Stimulated activated CD4-positive, alpha-beta T cell treated with anti-CD3 and anti-CD28 coated beads, Interleukin-4, amount 100 ng/mL, for 24 hours (primary cell): ENCODE measurements at places on chromosomes 13 and 19.

- no peak for DNase-seq
These were observed 33.2 kb downstream of the KCTD12 start for GRCh38 chr13:76852986-76853385.

DNA sequence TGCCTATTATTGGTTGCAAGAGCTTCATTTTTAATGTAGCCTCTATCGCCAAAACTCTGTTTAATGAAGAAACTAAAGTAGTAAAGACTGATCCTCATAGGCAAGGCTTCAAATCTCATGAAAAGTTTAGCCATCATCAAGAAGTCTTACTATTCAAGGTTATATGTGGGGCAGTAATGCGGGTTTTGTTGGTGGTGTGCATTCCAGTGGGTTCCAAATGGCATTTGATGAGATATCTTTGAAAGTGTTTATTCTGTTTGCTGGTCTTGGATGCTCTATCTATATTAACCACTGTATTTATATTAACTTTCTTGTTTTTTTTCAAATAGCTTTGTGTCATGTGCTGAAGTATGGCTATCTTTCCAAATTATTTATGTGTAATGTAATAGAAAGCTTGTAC lies 72.2 kb downstream of the SERTM1 start:
- no peak for DNase-seq

DNA sequence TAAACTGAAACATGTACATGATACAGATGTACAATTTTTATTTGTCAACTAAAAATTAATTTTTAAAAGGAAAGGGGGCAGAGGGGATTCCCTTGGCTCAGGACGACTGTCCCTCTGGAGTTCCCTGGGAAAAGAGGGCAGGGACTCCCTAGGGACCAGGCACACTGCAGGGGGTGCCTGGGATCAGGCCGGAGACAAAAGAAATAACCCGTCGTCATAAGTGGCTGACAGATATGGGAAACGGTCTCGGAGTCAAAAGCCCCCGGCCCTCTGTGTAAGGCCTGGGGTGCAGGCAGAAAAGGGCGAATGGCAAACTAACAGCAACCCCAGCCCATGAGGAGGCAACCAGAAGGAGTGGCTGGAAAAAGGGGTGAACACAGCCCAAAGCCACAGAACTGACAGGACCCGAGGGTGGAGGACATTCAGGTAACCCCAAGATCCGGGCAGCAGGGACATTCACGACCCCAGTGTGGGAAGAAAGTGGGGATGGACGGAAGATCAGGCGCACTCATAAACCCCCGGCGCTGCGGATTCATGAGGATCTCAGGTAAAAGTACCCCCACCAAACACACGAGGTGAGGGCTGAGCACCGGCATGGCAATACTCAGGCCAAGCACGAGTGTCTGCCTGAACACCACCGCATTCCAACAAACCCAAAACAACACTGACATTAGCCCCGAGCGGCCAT lies 6.7 kb downstream of the MLLT1 start:
- DNase-seq, result no peak

GRCh38 chr19:29478578-29479565 lies 46.9 kb upstream of the VSTM2B start:
- no peak for DNase-seq

DNA sequence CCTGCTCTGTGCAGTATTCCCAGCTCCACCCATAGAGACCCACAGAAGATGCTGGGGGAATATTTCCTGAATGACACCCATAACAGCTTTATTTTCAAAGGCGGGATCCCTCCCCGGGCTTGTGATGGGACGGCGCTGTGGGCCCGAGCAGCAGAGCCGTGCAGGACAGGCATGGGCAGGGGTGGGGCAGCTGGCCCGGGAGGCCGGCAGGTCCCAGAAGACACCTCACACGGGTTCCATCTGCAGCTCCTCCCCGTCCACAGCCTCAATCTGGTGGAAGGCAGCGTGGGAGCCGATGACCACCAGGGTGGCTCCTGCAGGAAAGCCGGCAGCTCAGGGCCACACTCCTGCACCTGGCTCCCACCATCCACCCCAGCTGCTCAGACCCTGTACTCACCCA lies 2.5 kb downstream of the RABAC1 start:
- no peak for DNase-seq
